ENCODE measurements at places on chromosomes 6 and 20. TPM values are rescaled to one million over a fixed set of nuclear protein-coding genes. Genes with fewer than 3 reads are reported as not detected.

Gene ACTL10
- 9.2 TPM for total RNA-seq

Gene MAFB
- not detected for total RNA-seq

Gene RUNX2
- 0.90 TPM for total RNA-seq

Gene ZFAND3
- 4.0 TPM for total RNA-seq

Gene TM9SF4
- 22.5 TPM for total RNA-seq

Gene KCNQ5
- total RNA-seq = 29.1 TPM

Gene THBD
- not detected for total RNA-seq

Gene GSTA3
- not detected for total RNA-seq

Gene GPR6
- total RNA-seq = not detected

Gene IL17A
- total RNA-seq = not detected

Gene ANKRD66
- total RNA-seq = not detected

Gene EYA4
- total RNA-seq = not detected

Gene C2
- total RNA-seq = not detected

Gene CTAGE9
- not detected for total RNA-seq

Gene NUS1
- 10.1 TPM for total RNA-seq

Gene UNC93A
- total RNA-seq = not detected

Gene POFUT1
- 16.7 TPM for total RNA-seq

Gene CFB
- 0.22 TPM for total RNA-seq

Gene BCAS1
- total RNA-seq = 0.14 TPM

Gene FLRT3
- total RNA-seq = not detected

Gene FAM83B
- not detected for total RNA-seq

Gene MAD2L1BP
- 32.2 TPM for total RNA-seq

Gene POPDC3
- total RNA-seq = not detected

Gene RIMS1
- total RNA-seq = not detected

Gene MDN1
- 42.0 TPM for total RNA-seq

Gene FNDC1
- total RNA-seq = 73.2 TPM

Gene MKKS
- total RNA-seq = 14.6 TPM

Gene TMC2
- not detected for total RNA-seq

Gene TOX2
- 54.1 TPM for total RNA-seq

Gene HSPA1L
- 0.72 TPM for total RNA-seq

Gene TRIM15
- not detected for total RNA-seq

Gene NDRG3
- 23.7 TPM for total RNA-seq

Gene SRSF12
- total RNA-seq = not detected

Gene STK35
- total RNA-seq = 9.2 TPM

Gene TCP11
- not detected for total RNA-seq

Gene EDN3
- total RNA-seq = not detected

Gene OR2H1
- total RNA-seq = not detected

Gene ZC2HC1B
- total RNA-seq = not detected

Gene SYCP2L
- total RNA-seq = 0.11 TPM

Gene DPPA5
- total RNA-seq = not detected

Gene HLA-DRA
- 1,241 TPM for total RNA-seq

Gene CCN6
- not detected for total RNA-seq

Gene SAPCD1
- 1.8 TPM for total RNA-seq

Gene TMEM200A
- not detected for total RNA-seq

Gene ULBP1
- total RNA-seq = 5.1 TPM

Gene LATS1
- total RNA-seq = 29.7 TPM

Gene CENPW
- total RNA-seq = 14.3 TPM

Gene CGAS
- total RNA-seq = 12.8 TPM

Gene COL20A1
- 3.1 TPM for total RNA-seq

Gene TREM1
- total RNA-seq = not detected

Gene PACRG
- total RNA-seq = not detected

Data from Karpas-422 (cell line).